Cerebellar cortex (tissue), 1 donor: ENCODE measurements at places on chromosomes 12 and 14.

- peak; percentile 97 for DNase-seq
Measured at GRCh38 chr14:49997991-49998390, 105.1 kb downstream of the ARF6 start.

DNA sequence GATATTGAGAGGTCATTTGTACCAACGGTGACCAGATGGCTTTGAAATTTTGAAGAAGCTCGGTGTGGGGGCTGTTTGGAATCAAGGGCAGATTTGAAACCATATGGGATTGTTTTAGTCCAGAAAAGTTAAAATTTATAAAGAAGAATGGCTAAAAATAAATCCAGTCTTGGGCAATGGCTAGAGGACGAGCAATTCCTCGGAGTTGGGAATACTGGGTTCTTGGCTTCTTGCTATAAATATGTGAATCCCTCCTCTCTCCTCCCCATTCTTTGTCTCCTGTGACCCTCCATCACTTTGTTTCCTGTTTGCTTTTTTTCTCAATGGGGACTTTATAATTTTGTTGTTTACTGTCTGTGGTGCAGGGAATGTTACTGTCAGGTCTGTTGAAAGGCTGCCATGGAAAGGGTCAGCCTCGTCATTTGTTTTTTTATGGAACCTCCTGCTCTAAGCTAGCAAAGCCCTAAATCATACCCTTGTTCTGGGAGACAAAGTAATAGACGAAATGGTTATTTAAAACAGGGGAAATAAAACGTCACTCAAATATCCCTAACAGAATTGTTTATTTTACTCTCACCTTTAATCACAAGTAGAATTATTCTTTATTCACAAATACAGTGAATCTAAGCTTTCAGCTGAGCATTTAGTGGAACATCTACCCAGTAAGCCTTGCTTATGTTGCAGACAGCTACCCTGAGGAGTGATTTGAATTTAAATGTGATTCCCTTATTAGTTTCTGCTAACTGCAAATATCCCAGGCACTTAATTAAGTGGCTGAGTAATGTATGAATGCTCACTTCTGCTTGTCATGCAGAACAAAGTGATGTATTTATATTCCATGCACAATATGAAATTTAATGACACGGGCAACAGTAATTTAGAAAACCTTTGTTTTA lies 273.1 kb upstream of the NOVA1 start:
- DNase-seq = peak; percentile 89

- DNase-seq = peak; percentile 70
Measured at GRCh38 chr12:124848621-124849380, 14.9 kb downstream of the SCARB1 start.

GRCh38 chr14:85527445-85528035 lies 2.4 kb upstream of the FLRT2 start:
- no peak for DNase-seq

- no peak for DNase-seq
Measured at GRCh38 chr12:98612696-98613334, 19.3 kb downstream of the SLC25A3 start.

GRCh38 chr14:66405158-66405557 lies 81.0 kb upstream of the CCDC196 start:
- no peak for DNase-seq
